ENCODE measurements at places on chromosomes 16 and 17.

DNA sequence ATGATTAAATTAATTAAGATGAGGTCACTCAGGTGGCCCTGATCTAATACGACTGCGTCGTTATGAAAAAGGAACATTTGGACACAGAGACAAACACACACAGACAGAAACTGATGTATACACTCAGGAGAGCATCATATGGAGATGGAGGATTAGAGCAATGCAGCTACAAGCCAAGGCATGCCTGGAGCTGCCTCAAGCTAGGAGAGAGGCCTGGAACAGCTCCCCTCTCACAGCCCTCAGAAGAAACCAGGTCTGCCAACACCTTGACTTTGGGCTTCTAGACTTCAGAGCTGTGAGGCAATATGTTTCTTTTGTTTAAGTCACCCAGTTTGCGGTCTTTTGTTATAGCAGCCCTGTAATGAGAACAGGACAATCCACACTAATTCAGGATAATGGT, 318.9 kb downstream of the HS3ST3B1 start:
- DNase-seq: no peak

DNA sequence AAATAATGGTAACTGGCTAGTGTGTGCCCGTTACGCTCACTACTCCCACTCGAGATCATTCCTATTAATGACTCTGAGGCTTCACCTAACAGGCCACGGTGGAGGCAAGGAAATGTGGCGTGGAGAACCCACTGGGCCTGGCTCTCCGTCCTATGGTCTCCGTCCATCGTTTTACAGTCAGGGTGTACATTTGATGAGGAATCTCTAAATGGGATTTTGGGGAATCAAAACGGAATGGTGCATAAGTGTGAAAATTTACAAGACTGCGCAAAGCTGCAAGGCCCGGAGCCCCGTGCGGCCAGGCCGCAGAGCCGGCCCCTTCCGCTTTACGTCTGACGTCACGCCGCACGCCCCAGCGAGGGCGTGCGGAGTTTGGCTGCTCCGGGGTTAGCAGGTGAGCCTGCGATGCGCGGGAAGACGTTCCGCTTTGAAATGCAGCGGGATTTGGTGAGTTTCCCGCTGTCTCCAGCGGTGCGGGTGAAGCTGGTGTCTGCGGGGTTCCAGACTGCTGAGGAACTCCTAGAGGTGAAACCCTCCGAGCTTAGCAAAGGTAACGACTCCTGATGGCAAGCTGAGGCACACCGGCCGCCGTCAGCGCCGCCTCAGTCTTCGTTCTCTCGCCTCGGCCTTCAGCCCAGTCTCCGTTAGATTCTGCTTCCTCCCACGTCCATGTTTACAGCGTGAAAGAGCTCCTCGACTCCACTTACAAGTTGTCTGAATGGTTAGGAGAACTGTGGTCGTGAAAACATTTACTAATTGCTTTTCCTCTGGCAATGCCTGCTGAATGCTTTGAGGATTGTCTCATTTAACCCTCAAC, at the start of gene RAD51C:
Gene RAD51C, plus strand, starts transcription at position 364 of the 817 bp plus-strand sequence. Its CDS starts 42 bp downstream, at position 406.
- peak; percentile 72 for DNase-seq

GRCh38 chr17:75840799-75841164, 3.4 kb downstream of the UNC13D start:
- no peak for DNase-seq

DNA sequence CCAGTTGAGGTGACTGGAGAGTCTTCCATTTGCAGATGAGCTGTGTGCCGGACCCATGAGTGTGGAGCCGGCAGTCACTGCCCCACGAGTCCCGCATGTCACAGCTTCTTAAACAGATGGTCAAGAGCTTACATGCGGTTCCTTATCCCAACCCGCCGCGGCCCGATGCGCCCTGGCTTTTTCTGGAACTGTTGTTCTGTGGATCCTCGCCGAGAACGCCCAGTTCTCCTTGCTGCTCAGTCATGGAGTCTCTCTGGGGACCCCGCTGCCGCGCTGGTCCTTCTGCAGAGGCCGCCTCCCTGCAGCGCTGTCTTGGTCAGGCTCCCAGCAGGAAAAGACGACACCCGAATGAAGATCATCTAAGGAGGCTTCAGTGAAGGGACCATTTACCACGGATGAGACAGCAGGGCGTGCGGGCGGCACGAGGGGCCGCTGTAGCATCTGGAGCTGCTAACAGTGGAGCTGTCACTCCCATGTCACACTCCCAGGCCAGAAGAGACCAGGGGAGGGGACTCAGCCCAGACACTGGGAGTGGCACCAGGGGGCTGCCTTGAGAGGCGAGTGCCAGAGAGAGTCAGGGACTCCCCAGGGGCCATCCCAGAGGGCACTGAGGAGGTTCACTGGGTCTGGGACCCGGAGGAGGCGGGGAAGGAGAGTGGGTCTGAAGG, 10.8 kb upstream of the LGALS3BP start:
- DNase-seq: no peak

GRCh38 chr16:83755391-83755790, 52.4 kb upstream of the HSBP1 start:
- DNase-seq: no peak

- no peak for DNase-seq
These were observed 3.9 kb downstream of the HOXB1 start for GRCh38 chr17:48526608-48527546.
